ENCODE measurements at places on chromosomes 5 and 9. TPM values are rescaled to one million over a fixed set of nuclear protein-coding genes. Genes with fewer than 3 reads are reported as not detected.

DOCK8 gene
- 17.9 TPM for total RNA-seq

PSD2 gene
- total RNA-seq = 0.14 TPM

SLCO6A1 gene
- not detected for total RNA-seq

GRM6 gene
- not detected for total RNA-seq

- no peak for DNase-seq
Measured at GRCh38 chr9:105854783-105855724, 160.7 kb downstream of the TMEM38B start.

GRCh38 chr5:1436036-1436435 is 9.2 kb downstream of the SLC6A3 start:
- DNase-seq = peak; percentile 29

DNA sequence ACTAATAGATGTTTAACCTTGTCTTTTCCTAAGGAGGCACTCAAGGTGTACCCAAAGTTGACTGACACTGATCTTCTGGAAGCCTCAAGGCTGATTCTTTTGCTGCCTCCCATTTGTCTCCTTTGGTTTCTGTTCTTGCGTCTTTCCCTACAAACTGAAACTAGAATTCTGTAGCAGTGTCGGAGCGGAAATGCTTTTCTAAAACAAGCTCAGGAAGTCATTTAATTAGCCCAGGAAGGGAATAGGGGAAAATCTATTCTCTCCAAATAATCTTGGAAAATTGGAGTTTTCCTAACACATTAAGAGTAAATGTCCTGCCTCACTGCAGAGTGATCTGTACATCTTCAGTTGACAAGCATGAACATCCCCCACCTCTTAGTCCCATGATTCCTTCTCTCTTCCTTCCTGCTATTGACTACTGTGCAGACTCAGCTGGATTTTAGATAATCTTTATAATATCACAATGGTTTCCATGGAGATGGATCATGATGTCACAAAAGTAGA is 182.7 kb downstream of the NR3C1 start:
- DNase-seq = no peak

- no peak for DNase-seq
Measured at GRCh38 chr5:74630453-74631066, 10.0 kb downstream of the ENC1 start.
